ENCODE measurements at places on chromosomes 5 and 9.
A peak's percentile ranks its signal among the peaks of the same experiment; 100 is the strongest.

DNA sequence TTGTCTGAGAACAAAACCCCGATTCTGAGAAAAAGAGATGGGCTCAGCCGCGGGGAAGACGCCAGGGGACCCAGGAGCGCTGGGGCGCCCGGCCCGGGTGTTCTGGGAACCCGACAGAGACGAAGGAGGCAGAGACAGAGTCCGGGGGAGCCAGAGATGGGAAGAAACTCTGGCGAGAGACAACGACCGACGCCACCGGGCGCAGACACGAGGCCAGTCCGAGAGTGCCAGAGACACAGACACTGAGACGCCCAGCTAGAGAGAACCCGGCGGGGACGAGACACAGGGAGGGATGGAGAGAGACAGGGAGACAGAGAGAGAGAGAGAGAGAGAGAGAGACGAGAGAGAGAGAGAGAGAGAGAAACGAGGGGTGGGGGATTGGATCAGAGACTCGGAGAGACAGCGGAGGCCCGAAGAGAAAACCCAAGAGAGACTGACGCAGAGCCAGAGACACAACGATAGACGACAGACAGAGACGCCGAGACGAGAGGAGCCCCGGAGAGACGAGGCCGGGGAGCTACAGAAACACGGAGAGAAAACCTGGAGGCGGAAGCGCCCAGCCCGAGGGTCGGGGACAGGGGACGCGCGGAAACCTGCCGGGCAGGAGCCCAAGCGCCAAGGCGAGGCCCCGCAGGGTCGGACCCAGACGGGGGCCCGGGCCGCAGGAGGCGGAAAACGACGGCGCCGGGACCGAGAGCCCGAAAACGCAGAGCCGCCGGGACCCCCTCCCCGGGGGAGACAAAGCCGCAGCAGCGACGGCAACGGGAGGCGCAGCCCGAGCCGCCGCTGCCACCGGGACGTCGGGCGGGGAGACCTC lies 3.3 kb downstream of the NR5A1 start:
- no peak for DNase-seq

GRCh38 chr9:82777366-82777765 lies 285.6 kb downstream of the RASEF start:
- no peak for DNase-seq

DNA sequence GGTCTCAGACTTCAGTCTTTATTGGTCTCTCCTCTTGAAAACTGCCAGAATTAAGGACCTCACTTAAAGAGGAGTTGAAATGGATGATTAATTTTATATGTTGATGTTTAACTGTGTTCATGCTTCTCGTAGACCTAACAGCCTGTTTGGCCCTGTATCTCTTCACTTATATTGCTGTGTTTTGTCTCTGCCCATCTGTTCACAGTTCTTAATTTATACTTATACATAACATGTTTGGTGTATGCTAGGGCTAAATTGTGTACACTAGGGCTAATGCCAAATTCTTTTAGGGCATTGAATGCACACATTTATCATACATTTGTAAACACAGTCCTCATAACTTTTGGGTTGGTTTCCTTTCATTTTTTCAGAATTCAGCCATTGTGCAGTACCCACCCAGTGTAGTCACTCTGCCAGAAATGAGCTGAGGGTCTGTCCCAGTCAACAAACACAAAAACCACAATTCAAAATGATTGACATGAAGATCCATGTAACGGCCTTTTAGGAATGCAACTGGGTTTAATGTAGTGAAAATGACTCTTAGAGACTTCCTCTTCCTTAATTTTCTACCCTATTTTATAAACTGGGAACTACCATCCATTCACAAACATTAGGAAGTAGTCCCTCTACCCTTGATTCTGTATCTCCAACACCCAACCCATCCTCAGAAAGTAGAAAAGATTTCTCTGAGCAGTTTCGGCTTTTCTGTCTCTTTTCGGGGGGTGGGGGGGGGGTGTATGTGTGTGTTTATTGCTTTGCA lies 668.8 kb upstream of the KLF4 start:
- DNase-seq: no peak

- DNase-seq: peak; percentile 83
Observed at GRCh38 chr9:32550562-32551275, 1.4 kb upstream of the SMIM27 start.

- DNase-seq: no peak
Observed at GRCh38 chr9:94699715-94700373, 26.7 kb upstream of the AOPEP start.
